ENCODE measurements at places on chromosomes 11 and 22. TPM values are rescaled to one million over a fixed set of nuclear protein-coding genes. Genes with fewer than 3 reads are reported as not detected.

Gene DEAF1
- total RNA-seq: 82.5 TPM

- H3K4me1 ChIP-seq: peaks cover 6% of the 10 kb centered on the region
- H3K27ac ChIP-seq: no peak overlapping the region
- H3K27me3 ChIP-seq: no peaks in the 10 kb centered on the region
- peak overlapping the region; percentile 65 for H3K4me3 ChIP-seq
- no peaks in the 10 kb centered on the region for H3K36me3 ChIP-seq
These were observed 680 bp downstream of the IFT46 start for GRCh38 chr11:118565051-118565450.

DNA sequence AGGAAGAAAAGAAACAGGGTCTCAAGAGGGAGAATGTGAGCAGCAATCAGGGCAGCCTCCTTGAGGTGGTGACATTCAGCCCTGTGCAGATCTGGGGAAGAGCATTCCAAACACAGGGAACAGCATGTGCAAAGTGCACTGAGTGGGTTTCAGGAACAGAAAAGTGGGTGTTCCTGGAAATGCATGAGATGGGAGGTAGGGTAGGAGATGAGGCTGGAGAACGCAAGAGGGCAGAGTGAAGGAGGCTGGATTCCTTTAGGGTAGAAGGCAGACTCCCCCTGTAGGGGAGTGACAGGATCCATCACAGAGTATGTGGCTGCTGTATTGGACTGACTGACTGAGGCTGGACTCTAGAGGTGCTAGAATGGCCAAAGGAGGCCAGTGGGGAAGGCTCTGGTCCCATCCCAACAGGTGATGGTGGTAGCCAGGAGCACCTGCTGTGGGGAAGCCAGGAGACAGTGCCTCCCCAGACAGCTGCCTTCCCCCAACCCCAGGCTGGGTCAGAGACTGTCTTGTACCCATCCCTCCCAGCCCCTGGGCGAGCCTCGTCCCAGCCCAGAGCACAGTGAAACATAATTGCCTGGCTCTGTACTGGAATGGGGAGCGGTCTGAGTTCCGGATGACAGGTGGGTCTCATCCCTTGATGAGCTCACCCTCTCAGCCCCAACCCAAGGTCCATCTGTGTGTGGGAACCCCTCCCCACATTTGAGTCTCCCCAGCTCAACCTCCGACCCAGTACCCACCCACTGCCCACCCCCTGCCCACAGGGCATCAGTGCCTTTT is 419.4 kb downstream of the MN1 start:
- H3K4me3 ChIP-seq: no peak overlapping the region
- DNase-seq: no peak
- no peaks in the 10 kb centered on the region for H3K27me3 ChIP-seq
- H3K36me3 ChIP-seq: no peaks in the 10 kb centered on the region
- no peak overlapping the region for H3K27ac ChIP-seq
- H3K4me1 ChIP-seq: peaks cover 4% of the 10 kb centered on the region

Gene YWHAH
- 27.2 TPM for total RNA-seq

- H3K4me3 ChIP-seq: no peak overlapping the region
- no peaks in the 10 kb centered on the region for H3K27me3 ChIP-seq
- peaks cover 24% of the 10 kb centered on the region for H3K4me1 ChIP-seq
- no peaks in the 10 kb centered on the region for H3K36me3 ChIP-seq
- peak; percentile 80 for DNase-seq
These were observed 24.8 kb upstream of the CYB5R3 start for GRCh38 chr22:42673898-42674401.

- H3K36me3 ChIP-seq: no peaks in the 10 kb centered on the region
- no peaks in the 10 kb centered on the region for H3K27me3 ChIP-seq
- no peak overlapping the region for H3K4me3 ChIP-seq
- no peaks in the 10 kb centered on the region for H3K4me1 ChIP-seq
These were observed 504.6 kb downstream of the BRD1 start for GRCh38 chr22:49322861-49323622.

Gene BRSK2
- total RNA-seq: 49.1 TPM

Gene HTR3B
- total RNA-seq: 1.7 TPM

Gene THRSP
- total RNA-seq: not detected

- no peaks in the 10 kb centered on the region for H3K36me3 ChIP-seq
- no peak overlapping the region for H3K27ac ChIP-seq
- no peaks in the 10 kb centered on the region for H3K4me1 ChIP-seq
These were observed 20.5 kb downstream of the SCUBE2 start for GRCh38 chr11:9070749-9071491.

GRCh38 chr22:48827268-48827846 is 1000.3 kb downstream of the BRD1 start:
- no peaks in the 10 kb centered on the region for H3K36me3 ChIP-seq
- no peak overlapping the region for H3K27ac ChIP-seq
- H3K4me3 ChIP-seq: no peak overlapping the region
- H3K4me1 ChIP-seq: no peaks in the 10 kb centered on the region
- DNase-seq: no peak
- H3K27me3 ChIP-seq: no peaks in the 10 kb centered on the region

DNA sequence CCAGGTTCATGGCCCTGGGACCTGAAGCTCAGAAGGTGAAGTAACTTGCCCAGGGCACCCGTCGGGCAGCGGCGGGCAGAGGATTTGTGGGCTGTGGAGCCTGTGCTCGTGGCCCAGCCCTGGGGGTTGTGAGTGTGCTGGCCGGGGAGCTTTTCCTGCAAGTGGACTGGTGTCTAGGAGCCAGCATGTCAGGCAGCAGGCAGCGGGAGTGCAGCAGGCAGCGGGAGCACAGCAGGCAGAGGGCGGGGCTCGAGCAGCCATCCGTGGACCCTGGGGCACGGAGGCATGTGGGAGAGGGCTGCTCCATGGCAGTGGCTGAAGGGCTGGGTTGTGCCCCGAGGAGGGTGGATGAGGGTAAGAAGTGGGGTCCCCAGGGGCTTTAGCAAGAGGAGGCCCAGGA is 72.7 kb upstream of the PPP6R3 start:
- H3K27me3 ChIP-seq: no peaks in the 10 kb centered on the region
- DNase-seq: no peak
- no peaks in the 10 kb centered on the region for H3K36me3 ChIP-seq
- H3K27ac ChIP-seq: no peak overlapping the region
- no peak overlapping the region for H3K4me3 ChIP-seq

Gene ELFN2
- total RNA-seq: 5.3 TPM

Gene MS4A15
- total RNA-seq: 0.31 TPM

GRCh38 chr11:106409222-106409621 is 331.8 kb downstream of the AASDHPPT start:
- H3K27ac ChIP-seq: no peak overlapping the region
- H3K4me3 ChIP-seq: no peak overlapping the region
- no peaks in the 10 kb centered on the region for H3K27me3 ChIP-seq
- no peak for DNase-seq
- H3K36me3 ChIP-seq: no peaks in the 10 kb centered on the region
- H3K4me1 ChIP-seq: no peaks in the 10 kb centered on the region

- no peaks in the 10 kb centered on the region for H3K27me3 ChIP-seq
- no peak overlapping the region for H3K27ac ChIP-seq
- no peak overlapping the region for H3K4me3 ChIP-seq
- no peak for DNase-seq
- H3K36me3 ChIP-seq: no peaks in the 10 kb centered on the region
These were observed 411 bp upstream of the KIRREL3 start for GRCh38 chr11:127000981-127001380.

GRCh38 chr22:44163536-44163935 is 17.2 kb upstream of the PARVG start:
- no peaks in the 10 kb centered on the region for H3K36me3 ChIP-seq
- no peak overlapping the region for H3K4me3 ChIP-seq
- H3K27ac ChIP-seq: no peak overlapping the region
- peaks cover 12% of the 10 kb centered on the region for H3K4me1 ChIP-seq

DNA sequence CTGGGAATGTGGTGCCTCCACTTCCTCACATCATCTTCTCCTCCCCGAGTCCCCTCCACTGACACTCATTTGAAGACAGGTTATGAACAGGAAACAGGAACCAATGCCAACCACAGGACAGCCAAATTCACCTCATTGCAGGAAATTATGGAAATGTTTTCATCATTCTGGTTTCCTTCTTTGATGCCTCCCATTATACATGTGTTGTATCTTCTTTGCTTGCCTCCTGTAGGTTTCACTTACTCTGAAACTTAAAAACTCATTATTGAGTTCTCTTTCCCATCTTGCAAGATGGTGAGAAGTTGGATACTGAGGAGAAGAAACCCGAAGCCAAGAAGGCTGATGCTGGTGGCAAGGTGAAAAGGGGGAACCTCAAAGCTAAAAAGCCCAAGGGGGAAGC is 108.5 kb downstream of the PHF21B start:
- H3K36me3 ChIP-seq: no peaks in the 10 kb centered on the region
- DNase-seq: no peak
- H3K4me3 ChIP-seq: no peak overlapping the region
- H3K27me3 ChIP-seq: no peaks in the 10 kb centered on the region
- H3K4me1 ChIP-seq: no peaks in the 10 kb centered on the region

GRCh38 chr11:61706452-61707400 is 26.5 kb downstream of the DAGLA start:
- H3K4me1 ChIP-seq: peaks cover 3% of the 10 kb centered on the region
- no peak overlapping the region for H3K27ac ChIP-seq
- H3K4me3 ChIP-seq: no peak overlapping the region
- no peaks in the 10 kb centered on the region for H3K36me3 ChIP-seq
- no peaks in the 10 kb centered on the region for H3K27me3 ChIP-seq

Gene KLHL35
- total RNA-seq: 58.2 TPM

Gene AASDHPPT
- 56.7 TPM for total RNA-seq

DNA sequence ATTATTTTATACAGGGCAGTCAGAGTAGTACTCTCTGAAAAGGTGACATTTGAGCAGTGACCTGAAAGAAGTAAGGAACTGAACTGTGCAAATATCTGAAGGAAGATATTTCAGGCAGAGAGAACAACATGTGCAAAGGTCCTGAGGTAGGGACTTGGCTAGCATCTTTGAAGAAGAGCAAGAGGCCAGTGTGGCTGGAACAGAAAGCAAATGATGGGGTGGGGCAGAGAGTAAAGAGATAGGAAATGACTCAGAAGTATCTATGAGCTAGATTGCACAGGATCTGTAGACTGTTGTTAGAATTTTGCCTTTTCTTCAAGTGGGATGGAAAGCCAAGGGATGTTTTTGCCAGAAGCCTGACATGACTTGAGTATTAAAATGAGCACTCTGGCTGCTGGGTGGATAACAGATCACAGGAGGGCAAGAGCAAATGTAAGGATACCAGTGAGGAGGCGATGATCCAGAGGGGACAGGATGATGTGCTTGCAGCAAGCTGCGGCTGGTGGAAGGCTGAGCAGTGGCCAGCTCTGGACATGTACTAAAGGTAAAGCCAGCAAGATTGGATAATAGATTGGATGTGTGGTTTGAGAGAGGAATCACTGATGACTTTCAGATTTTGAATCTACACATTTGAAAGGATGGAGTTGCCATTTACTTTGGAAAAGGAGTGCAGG is 33.2 kb upstream of the TTC12 start:
- no peak for DNase-seq
- H3K36me3 ChIP-seq: no peaks in the 10 kb centered on the region
- no peak overlapping the region for H3K27ac ChIP-seq
- H3K4me3 ChIP-seq: no peak overlapping the region
- H3K4me1 ChIP-seq: no peaks in the 10 kb centered on the region

- H3K27ac ChIP-seq: no peak overlapping the region
- no peak for DNase-seq
- H3K36me3 ChIP-seq: no peaks in the 10 kb centered on the region
- H3K4me3 ChIP-seq: no peak overlapping the region
These were observed 2.7 kb downstream of the MAJIN start for GRCh38 chr11:64969209-64969608.

Gene ARHGAP20
- 37.2 TPM for total RNA-seq

DNA sequence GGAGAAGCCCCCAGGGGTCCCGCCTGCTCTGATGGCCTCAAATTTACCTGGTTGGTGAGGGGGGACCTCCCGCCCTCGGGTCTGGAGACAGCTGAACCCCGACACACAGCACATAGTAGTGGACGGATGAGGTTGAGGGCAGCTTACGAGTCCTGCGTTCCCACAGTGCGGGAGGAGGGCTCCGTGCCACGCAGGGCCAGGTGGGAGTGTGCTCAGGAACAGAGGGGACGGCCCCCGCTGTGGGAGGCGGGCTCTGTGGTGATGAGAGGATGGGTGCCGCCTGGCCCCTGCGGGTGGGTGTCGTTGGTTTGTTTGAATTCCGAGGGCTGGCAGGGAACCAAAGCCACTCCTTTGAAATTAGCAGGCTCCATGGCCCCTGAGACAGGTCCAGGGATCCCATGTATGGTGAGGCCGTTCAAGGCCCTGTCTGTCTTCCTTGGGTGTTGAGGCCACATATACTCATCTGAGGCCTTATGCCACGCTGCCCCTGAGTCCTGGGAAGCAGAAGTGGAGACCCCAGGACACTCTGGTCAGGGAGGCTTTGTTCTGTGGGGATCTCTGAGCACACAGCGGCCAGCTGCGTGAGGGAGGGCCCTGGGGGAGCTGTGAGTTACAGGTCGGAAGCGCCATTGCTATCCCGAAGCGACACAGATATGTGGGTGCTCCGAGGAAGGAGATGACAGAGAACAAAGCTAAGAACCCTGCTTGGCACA is 21.9 kb downstream of the NADSYN1 start:
- no peaks in the 10 kb centered on the region for H3K27me3 ChIP-seq
- H3K4me1 ChIP-seq: no peaks in the 10 kb centered on the region
- no peak overlapping the region for H3K27ac ChIP-seq
- H3K36me3 ChIP-seq: no peaks in the 10 kb centered on the region

DNA sequence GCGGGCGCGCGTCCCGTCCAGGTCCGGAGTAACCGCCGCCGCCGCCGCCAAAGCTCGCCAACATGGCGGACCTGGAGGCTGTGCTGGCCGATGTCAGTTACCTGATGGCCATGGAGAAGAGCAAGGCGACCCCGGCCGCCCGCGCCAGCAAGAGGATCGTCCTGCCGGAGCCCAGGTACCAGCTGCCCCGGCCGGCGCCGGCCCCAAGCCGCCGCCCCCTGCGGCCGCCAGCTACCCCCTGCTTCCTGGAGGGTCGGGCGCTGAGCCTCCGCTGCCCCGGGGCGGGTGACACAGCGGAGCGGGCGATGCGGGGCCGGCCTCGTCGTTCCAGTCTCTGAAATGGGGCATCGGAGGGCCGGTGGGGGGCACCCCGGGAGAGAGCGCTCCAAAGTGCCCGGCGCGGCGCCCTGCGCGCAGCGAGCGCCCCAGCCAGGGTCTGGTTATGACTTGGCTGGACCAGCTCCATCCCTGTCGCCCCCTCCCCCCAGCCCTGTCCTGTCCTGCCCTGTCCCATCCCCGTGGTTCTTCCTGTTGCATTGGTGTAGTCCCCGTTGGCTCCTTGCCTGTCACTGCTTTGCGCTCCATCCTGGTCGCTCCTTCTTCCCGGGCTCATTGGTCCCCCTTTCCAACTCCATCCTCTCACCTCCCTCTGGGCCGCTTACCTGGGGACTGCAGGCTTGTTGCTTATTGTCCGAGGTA is 653 bp downstream of the GRK3 start:
- peak overlapping the region; percentile 33 for H3K27ac ChIP-seq
- H3K4me1 ChIP-seq: peaks cover 4% of the 10 kb centered on the region
- peak overlapping the region; percentile 74 for H3K4me3 ChIP-seq
- H3K27me3 ChIP-seq: no peaks in the 10 kb centered on the region
- no peaks in the 10 kb centered on the region for H3K36me3 ChIP-seq

GRCh38 chr11:116557282-116557681 is 215.5 kb downstream of the BUD13 start:
- no peak overlapping the region for H3K27ac ChIP-seq
- no peaks in the 10 kb centered on the region for H3K4me1 ChIP-seq
- no peaks in the 10 kb centered on the region for H3K36me3 ChIP-seq
- no peak for DNase-seq
- no peak overlapping the region for H3K4me3 ChIP-seq

Gene RELA
- 64.9 TPM for total RNA-seq

Data from testis (tissue), 5 donors.